ENCODE measurements at places on chromosomes 3 and 15. TPM values are rescaled to one million over a fixed set of nuclear protein-coding genes. Genes with fewer than 3 reads are reported as not detected.
A peak's percentile ranks its signal among the peaks of the same experiment; 100 is the strongest.

The KLF15 gene
- 0.26 TPM for total RNA-seq

The SLC7A14 gene
- total RNA-seq = not detected

The PPARG gene
- 12.6 TPM for total RNA-seq

The ZBTB47 gene
- total RNA-seq = 11.7 TPM

The CRABP1 gene
- not detected for total RNA-seq

The ITGB5 gene
- 115 TPM for total RNA-seq

The GOLGA6L10 gene
- not detected for total RNA-seq

The PRRT3 gene
- total RNA-seq = 0.23 TPM

The MYO5C gene
- not detected for total RNA-seq

The TMEM212 gene
- not detected for total RNA-seq

GRCh38 chr15:41585127-41586047 lies 26.4 kb downstream of the TYRO3 start:
- DNase-seq = peak; percentile 79

DNA sequence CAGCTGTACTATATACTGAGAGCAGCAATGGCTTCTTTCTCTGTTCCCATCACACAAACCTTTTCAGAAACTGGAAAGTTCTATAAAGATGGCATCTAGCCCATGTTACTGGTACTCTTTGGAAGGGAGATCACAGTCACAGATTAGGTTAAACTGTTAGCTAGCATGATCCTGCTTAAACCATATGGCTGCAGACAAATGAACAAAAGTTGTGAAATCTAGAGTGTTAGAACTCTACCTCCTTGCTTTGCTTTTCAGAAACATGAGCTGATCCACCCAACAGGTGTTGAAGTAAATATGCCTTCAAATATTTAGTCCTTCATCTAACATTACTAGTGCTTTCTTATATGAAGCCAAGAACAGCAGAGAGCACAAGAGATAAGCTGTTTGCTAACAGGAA lies 102.6 kb downstream of the SNRK start:
- DNase-seq = no peak

DNA sequence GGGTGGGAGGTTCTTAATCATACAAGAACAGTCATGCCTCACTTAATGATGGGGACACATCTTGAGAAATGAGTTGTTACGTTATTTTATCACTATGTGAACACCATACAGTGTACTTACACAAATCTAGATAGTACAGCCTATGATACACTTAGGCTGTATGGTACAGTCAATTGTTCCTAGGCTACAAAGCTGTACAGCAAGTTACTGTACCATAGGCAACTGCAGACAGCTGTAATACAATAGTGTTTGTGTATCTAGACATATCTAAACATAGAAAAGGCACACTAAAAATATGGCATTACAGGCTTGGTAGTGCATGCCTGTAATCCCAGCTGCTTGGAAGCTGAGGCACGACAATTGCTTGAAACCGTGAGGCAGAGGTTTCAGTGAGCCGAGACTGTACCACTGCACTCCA lies 55.7 kb upstream of the PLXND1 start:
- DNase-seq = no peak

DNA sequence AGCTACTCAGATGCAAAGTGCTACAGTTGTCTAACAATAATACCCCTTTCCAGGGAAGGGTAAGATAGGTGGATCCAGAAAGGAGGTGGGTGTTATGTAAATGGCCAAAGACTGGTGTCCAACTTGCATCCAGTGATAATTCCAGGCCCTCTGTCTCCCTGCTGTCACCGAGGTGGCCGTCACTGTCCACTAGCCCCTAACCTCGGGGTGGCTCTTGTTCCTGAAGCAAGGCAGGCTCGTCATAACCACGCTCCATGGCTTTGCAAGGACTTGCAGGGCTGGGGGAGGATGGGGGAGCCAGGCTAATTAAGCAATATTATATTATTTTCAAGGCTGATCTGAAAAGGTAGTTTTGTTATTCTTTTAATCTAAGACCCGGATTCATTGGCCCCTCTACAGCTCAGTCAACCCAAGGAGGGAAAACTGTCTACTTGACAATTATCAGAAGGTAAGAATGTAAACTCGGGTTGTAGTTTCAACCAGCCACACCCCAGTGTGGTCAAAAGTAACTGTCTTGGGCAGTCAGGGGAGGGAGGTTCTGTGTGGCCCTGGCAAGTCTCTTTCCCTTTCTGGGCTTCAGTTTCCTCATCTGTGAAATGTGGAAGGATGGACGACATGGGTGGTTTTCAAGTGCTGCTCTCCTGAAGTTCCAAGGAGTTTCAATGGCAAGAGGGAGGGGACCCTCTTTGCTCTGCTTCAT lies 220.1 kb upstream of the BHLHE40 start:
- DNase-seq = no peak

GRCh38 chr3:77462951-77463350 lies 423.1 kb downstream of the ROBO2 start:
- DNase-seq = no peak

GRCh38 chr15:34370129-34370528 lies 3.1 kb upstream of the LPCAT4 start:
- DNase-seq = no peak

GRCh38 chr3:5585085-5585484 lies 397.6 kb downstream of the EDEM1 start:
- no peak for DNase-seq

GRCh38 chr3:112096176-112096575 lies 10.0 kb downstream of the C3orf52 start:
- DNase-seq = no peak

GRCh38 chr15:83835479-83835878 lies 181.6 kb downstream of the ADAMTSL3 start:
- DNase-seq = no peak

DNA sequence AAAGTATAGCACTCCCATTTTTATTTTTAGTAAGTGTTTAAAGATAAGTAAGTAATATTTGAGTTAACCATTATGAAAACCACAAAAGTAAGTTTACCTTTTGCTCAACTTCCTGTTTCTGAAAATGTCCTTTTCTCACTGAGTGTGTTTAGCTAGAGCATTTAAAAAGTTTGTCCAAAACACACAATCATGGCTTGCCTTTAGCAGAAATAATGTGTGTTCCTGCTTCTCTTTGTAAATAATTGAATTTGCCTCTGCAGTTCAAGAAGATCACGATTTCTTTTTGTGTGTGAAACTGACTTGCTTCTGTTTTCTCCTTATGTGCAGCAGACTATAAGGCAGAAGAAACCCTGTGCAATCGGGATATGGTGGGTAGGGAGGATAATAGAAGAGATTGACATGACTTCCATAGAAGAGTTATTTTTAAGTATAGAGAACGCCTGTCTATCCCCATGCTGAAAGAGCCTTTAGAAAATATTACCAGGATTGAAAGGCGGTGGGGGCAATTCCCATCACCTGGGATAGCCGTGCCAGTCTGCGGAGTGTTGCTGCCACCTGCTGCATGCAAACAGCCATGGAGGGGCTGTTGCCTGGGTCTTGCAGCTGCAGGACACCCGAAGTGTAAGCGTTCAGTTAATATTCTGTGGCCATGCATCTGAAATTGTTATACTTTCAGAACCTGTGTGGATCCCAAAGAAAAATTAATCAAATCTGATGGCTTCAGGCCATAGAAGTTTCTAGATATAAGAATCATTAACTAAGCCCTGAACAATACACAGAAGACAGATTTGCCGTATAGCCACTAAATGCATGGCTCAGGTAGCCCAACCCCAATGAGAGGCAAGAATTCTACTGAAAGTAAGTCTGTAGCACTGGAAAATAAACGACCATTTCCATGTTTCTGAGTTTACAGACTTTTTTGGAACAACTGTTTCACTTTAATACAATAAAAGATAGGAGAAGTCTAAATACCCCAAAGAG lies 2.4 kb upstream of the CD96 start:
- DNase-seq = no peak

- no peak for DNase-seq
Measured at GRCh38 chr3:39237027-39237426, 42.8 kb downstream of the CX3CR1 start.

- DNase-seq = peak; percentile 43
Measured at GRCh38 chr3:141020143-141020830, 30.9 kb upstream of the SPSB4 start.

GRCh38 chr15:71313806-71314205 lies 198.5 kb downstream of the THSD4 start:
- DNase-seq = no peak

GRCh38 chr15:91127236-91127955 lies 27.3 kb downstream of the SV2B start:
- DNase-seq = no peak

DNA sequence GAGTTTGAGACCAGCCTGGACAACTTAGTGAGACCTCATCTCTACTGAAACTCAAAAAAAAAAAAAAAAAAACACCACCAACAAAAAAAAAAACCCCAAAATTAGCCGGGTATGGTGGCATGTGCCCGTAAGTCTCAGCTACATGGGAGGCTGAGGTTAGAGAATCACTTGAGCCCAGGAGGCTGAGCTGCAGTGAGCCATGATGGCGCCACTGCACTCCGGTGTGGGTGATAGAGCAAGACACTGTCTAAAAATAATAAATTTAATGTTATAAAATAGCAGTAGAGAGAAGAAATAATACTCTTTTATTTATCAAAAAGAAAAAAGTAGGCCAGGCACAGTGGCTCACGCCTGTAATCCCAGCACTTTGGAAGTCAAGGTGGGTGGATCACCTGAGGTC lies 17.4 kb downstream of the RCCD1 start:
- DNase-seq = no peak

DNA sequence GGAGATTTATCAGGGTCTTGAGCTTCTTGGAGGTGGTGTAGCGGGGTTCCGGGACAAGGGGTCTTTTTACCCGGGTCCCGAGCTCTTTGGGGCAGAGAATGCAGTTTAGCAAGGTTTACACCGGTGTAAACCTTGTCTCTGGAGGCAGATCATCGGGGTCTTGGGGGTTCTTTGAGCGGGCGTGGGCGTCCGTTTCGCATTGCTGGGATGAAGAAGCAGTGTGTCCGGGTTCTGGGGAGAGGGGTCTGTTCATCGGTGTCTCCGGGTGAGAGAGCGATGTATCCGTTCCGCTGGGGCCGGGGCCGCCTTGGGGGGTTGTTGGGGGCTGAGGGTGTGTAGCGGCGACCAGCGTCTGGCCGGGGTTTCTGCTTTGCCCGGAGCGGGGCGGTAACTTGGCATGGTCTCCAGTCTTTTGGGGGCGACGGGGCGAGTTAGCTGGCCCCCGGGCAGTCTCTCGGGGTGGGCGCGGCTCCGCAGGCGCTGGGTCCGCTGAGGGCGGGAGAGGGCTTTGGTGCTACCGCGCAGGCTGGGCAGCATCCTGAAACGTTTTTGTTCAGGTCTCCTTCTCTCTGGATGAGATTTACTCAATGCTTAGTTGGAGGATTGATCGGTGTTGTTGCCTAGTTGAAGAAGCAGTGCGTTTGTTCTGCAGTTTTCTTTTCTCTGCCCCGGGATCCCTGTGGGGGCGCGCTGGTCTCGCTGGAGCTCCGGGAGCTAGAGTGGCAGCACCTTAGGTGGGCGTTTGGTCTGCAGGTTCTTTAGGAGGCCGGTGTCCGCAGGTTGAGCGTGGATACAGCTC lies 843 bp downstream of the GLCE start:
- peak; percentile 24 for DNase-seq

DNA sequence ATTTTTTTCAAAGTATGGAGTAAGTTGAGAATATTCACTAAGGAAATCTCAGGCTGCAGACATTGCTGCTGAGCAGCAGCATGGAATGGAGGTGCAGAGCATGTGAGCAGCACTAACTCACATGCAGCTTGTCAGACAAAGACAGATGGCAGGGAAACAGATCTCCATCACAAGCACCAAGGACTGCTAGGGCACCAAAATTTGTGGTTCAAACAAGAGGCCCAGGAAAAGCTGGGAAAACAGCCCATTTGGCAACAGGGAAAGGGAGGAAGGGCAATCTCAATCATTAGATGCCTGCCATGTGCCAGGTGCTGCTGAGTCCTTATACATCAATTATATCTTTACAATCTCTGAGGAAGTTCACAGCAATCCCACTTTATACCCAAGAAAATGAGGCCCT lies 47.2 kb upstream of the EIF1B start:
- no peak for DNase-seq

DNA sequence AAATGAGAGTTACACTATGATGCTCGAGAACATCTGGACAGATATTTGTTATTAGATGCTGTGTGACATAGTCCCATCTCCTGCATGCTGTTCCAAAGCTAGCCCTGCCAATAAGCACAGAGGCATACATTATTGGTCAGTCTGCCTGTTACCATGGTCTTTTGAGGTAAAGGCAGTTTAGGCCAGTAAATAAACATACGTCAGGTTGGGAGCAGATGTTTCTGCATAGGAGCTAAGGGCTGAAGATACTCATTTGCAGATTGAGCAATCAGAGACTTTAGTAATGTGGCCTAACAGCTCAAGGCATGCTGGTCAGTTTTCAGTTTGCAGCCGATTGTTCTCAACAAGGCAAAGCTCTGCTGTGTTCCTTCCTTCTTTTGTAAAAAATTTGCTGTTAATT lies 192.9 kb downstream of the ADAMTSL3 start:
- DNase-seq = peak; percentile 5

DNA sequence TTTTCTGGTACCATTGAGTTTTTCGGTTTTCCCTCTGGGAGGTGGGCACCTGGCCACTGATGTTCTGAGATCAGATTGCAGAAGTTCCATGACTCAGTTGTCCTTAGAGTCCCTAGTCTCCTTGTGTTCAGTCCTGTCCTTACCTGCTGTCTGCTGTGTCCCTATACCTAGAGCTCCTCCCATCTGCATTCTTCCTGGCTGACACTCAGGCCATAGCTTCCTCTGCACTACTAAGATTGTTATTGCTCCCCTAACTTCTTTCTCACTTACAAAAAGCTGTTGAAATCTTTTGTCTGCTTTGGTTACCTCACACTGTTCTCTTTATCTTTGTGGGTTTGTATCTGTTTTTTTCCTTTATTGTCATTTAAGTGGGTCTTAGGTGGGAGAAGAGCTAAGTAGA lies 13.2 kb downstream of the USP3 start:
- no peak for DNase-seq

DNA sequence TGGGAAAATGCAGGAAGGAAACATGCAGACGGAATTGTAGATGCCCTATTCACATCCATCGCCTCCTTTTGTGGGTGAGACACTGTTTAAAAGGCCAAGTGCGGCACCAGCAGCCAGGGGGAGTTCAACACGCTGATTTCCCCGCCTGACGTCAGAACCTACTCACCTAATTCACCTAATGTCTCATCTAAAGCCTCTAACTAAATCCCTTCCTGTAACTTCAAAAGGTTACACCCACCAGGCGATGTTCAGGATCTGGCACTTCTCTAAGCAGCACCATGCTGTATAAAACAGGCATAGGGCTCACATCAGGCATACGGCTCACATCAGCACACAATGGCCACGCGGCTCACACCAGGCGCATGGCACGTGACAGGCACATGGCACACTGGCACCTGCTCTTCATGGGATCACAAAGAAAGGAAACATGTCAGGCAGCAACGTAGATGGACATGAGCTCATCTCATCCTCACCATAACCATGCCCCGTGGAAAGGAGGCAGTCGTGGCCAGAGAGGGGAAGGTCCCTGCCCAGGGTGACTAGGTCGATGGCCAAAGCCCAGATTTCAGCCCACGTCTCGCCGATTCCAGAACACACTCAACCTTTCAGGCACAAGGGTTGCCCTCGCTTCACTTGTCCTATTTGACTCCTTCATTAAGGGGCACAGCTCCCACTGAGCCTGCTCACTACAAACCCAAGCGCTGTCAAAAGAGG lies 21.7 kb downstream of the XXYLT1 start:
- DNase-seq = no peak

GRCh38 chr15:98744506-98744905 lies 96.2 kb downstream of the IGF1R start:
- DNase-seq = no peak

GRCh38 chr3:45976191-45977091 lies 19.2 kb downstream of the FYCO1 start:
- DNase-seq = no peak

All from MG63 (cell line).